ENCODE measurements at places on chromosomes 1 and 21. TPM values are rescaled to one million over a fixed set of nuclear protein-coding genes. Genes with fewer than 3 reads are reported as not detected.

The GATAD2B gene
- 38.0 TPM for total RNA-seq

The HRNR gene
- total RNA-seq, result not detected

The TFAP2E gene
- total RNA-seq, result 3.5 TPM

The CFAP74 gene
- total RNA-seq, result not detected

The RYR2 gene
- 3.4 TPM for total RNA-seq

The PPCS gene
- total RNA-seq, result 42.9 TPM

The NUP133 gene
- total RNA-seq, result 54.5 TPM

The HSD3B2 gene
- not detected for total RNA-seq

The TLR5 gene
- 1.8 TPM for total RNA-seq

The GPR52 gene
- total RNA-seq, result 1.2 TPM

The SLC25A34 gene
- total RNA-seq, result 0.49 TPM

DNA sequence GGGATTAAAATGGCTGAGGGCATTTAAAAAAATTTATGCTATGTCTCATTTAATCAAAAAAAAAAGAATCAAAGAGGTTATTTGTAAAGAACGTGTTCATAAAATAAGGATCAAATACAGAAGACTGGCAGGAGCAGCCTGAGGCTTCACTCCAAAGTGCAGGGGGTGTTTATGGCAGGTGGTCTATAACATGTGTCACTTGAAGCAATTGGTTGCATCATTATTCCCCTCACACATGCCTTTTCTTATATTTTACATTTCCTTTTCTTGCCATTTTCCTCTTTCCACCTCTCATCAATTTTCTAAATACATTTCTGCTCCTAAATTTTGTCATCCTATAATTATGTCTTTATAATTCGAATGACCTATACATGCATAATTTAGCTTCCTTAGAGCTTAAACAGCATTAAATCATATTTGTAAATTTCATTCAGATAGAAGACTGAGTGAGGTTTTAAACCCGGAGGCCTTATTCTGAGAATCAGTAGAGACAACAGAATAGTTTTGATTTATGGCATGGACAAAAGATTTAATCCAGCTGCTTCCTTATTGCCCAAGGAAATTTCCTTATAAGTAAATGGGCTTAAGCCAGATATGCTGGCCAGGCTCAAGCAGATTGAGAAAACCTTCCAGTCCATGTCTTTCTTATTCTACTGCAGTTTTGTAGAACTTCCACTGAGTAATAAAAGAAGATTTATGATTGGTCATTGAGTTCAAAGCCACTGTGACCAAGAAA, 322.8 kb downstream of the TGFB2 start:
- DNase-seq, result no peak
- H3K27ac ChIP-seq, result no peak overlapping the region
- H3K4me1 ChIP-seq, result no peaks in the 10 kb centered on the region
- H3K36me3 ChIP-seq, result no peaks in the 10 kb centered on the region

- H3K27me3 ChIP-seq, result no peaks in the 10 kb centered on the region
- no peak for DNase-seq
- peaks cover 12% of the 10 kb centered on the region for H3K4me1 ChIP-seq
These were observed 4.9 kb downstream of the SLC5A9 start for GRCh38 chr1:48227165-48228013.

GRCh38 chr1:172699111-172699510, 40.2 kb downstream of the FASLG start:
- DNase-seq, result no peak
- no peaks in the 10 kb centered on the region for H3K36me3 ChIP-seq
- H3K27me3 ChIP-seq, result no peaks in the 10 kb centered on the region
- no peaks in the 10 kb centered on the region for H3K4me1 ChIP-seq

GRCh38 chr1:157948312-157949073, 45.0 kb upstream of the KIRREL1 start:
- H3K36me3 ChIP-seq, result no peaks in the 10 kb centered on the region
- H3K4me3 ChIP-seq, result no peak overlapping the region
- H3K27ac ChIP-seq, result no peak overlapping the region
- H3K4me1 ChIP-seq, result peaks cover 34% of the 10 kb centered on the region

GRCh38 chr1:19872190-19872589, 10.0 kb upstream of the OTUD3 start:
- no peak overlapping the region for H3K4me3 ChIP-seq
- H3K36me3 ChIP-seq, result no peaks in the 10 kb centered on the region
- H3K4me1 ChIP-seq, result peaks cover 16% of the 10 kb centered on the region
- peak; percentile 45 for DNase-seq

GRCh38 chr21:34684174-34684876, 15.5 kb downstream of the CLIC6 start:
- H3K27me3 ChIP-seq, result no peaks in the 10 kb centered on the region
- H3K4me1 ChIP-seq, result no peaks in the 10 kb centered on the region
- no peak overlapping the region for H3K27ac ChIP-seq
- DNase-seq, result no peak
- no peaks in the 10 kb centered on the region for H3K36me3 ChIP-seq

DNA sequence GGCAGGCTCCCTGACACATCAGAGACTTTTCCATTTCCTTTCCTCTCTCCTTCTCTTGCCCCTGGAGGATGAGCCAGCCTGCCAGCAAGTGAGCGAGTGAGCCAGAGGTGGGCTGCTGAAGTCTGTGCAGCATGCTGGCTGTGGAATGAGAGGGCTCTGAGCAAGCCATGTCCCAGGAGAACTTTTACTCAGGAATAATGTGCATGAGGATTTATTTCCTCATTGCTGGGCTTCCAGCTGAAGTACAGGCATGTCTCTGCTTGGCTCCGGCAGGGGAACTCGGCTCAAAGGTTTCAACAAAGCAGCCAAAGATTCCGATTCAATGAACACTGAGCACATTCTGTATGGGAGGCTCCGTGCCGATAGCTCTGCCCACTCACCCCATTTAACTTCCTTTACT, 43.7 kb downstream of the UBIAD1 start:
- no peak for DNase-seq
- no peak overlapping the region for H3K4me3 ChIP-seq
- no peaks in the 10 kb centered on the region for H3K27me3 ChIP-seq
- H3K36me3 ChIP-seq, result no peaks in the 10 kb centered on the region
- no peak overlapping the region for H3K27ac ChIP-seq

DNA sequence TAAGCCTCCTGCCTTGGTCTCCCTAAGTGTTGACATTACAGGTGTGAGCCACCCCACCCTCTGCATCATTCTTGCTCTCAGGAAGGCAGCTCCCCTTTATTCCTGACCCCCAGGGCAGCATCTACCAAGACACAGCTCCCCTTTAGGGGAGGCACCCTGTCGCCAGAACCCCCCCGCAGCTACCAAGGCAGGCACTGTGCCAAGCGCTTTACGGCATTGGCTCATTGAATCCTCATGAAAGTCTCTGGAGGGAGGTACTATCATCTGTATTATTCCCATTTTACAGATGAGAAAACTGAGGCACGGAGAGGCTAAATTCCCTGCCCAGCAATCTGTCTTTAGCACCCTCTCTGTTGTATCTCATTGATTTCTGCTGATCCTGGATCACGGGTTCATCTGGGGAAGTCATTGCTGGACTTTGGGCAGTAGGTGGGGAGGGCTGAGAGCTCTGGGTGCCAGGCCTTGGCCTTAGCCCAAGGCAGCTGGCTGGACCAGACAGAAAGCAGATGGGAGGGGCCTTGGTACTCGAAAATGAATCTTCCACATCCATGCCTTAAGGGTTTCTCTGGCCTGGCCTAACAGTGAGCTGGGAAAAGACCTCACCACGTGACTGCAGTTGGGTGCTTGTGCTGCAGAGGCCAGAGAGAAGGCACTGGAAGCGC, 5.9 kb downstream of the PLOD1 start:
- H3K27ac ChIP-seq, result no peak overlapping the region
- no peaks in the 10 kb centered on the region for H3K36me3 ChIP-seq
- DNase-seq, result no peak
- H3K4me3 ChIP-seq, result no peak overlapping the region
- no peaks in the 10 kb centered on the region for H3K27me3 ChIP-seq

GRCh38 chr21:36255663-36256062, 64.3 kb upstream of the MORC3 start:
- peaks cover 1% of the 10 kb centered on the region for H3K36me3 ChIP-seq
- H3K27me3 ChIP-seq, result no peaks in the 10 kb centered on the region
- no peak overlapping the region for H3K27ac ChIP-seq

GRCh38 chr1:186272486-186272885, 102.6 kb downstream of the TPR start:
- H3K27ac ChIP-seq, result no peak overlapping the region
- H3K4me1 ChIP-seq, result no peaks in the 10 kb centered on the region
- H3K27me3 ChIP-seq, result no peaks in the 10 kb centered on the region

DNA sequence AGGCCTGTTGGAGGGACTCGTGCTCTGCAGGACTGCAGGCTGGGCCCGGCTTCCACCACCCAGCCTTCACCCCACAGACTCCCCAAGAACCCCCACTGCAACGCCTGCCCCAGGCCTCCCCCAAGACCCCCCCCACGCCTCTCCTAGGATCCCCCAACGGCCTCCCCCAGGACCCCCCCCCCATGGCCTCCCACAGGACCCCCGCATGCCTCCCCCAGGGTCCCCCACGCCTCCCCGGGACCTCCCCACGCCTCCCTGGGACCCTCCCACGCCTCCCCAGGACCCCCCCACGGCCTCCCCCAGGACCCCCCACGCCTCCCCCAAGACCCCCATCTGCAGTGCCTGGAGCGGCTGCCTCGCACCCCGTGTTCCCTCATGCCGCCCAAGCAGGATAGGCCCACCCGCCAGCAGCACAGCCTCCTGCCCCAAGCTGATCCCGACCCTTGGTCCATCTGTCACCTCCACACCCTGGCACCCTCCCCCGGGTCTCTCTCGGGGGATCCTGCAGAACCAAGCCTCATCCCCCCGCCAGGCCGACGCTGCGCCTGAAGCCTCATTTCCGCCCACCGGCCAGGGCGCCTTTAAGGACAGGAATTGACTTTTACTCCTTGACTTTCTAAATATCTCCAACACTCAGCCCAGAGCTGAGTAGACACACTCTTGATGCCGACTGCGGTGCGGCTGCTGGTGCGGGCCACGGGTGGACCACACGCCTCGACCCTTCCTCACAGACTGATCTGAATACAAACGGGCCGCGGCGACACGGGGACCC, 14.1 kb upstream of the RNF223 start:
- no peaks in the 10 kb centered on the region for H3K4me1 ChIP-seq
- no peaks in the 10 kb centered on the region for H3K36me3 ChIP-seq
- no peak for DNase-seq
- H3K4me3 ChIP-seq, result no peak overlapping the region
- H3K27me3 ChIP-seq, result no peaks in the 10 kb centered on the region
- H3K27ac ChIP-seq, result no peak overlapping the region

GRCh38 chr1:19478322-19478721, 7.0 kb downstream of the CAPZB start:
- no peaks in the 10 kb centered on the region for H3K4me1 ChIP-seq
- DNase-seq, result no peak
- H3K27me3 ChIP-seq, result no peaks in the 10 kb centered on the region
- H3K27ac ChIP-seq, result no peak overlapping the region
- H3K4me3 ChIP-seq, result no peak overlapping the region

- no peaks in the 10 kb centered on the region for H3K36me3 ChIP-seq
- DNase-seq, result no peak
- no peaks in the 10 kb centered on the region for H3K27me3 ChIP-seq
- H3K4me1 ChIP-seq, result peaks cover 63% of the 10 kb centered on the region
- no peak overlapping the region for H3K4me3 ChIP-seq
These were observed 149.3 kb downstream of the TGFB2 start for GRCh38 chr1:218494449-218494852.

GRCh38 chr1:33420870-33421775, 9.8 kb downstream of the PHC2 start:
- no peak overlapping the region for H3K4me3 ChIP-seq
- no peaks in the 10 kb centered on the region for H3K36me3 ChIP-seq
- H3K27ac ChIP-seq, result no peak overlapping the region
- H3K4me1 ChIP-seq, result no peaks in the 10 kb centered on the region
- no peak for DNase-seq
- no peaks in the 10 kb centered on the region for H3K27me3 ChIP-seq

- no peak overlapping the region for H3K27ac ChIP-seq
- DNase-seq, result no peak
These were observed 21.2 kb downstream of the PRRX1 start for GRCh38 chr1:170685166-170685565.

GRCh38 chr1:46134660-46135331, 2.4 kb upstream of the PIK3R3 start:
- DNase-seq, result no peak
- no peaks in the 10 kb centered on the region for H3K36me3 ChIP-seq
- H3K4me1 ChIP-seq, result no peaks in the 10 kb centered on the region
- H3K27ac ChIP-seq, result no peak overlapping the region

Data from Caco-2 (cell line).